T-helper 2 cell treated with Interferon-gamma antibody and Interleukin-4, amounts not matched to agents 100 ng/mL and 5 ng/mL, for 36 hours (primary cell): ENCODE measurements at places on chromosomes 3 and 15. TPM values are rescaled to one million over a fixed set of nuclear protein-coding genes. Genes with fewer than 3 reads are reported as not detected.

Gene APEH
- 108 and 111 TPM in 2 replicates for total RNA-seq

Gene GDPGP1
- 13.1 and 14.5 TPM in 2 replicates for total RNA-seq

Gene ACTC1
- not detected in 2 replicates for total RNA-seq

Gene BFSP2
- 0.36 and 1.0 TPM in 2 replicates for total RNA-seq

Gene GABRR3
- 0.05 TPM in 2 replicates for total RNA-seq

Gene SPATA12
- total RNA-seq: not detected in 2 replicates

Gene CKMT1B
- 0.45 TPM in 1 of 2 replicates, not detected in the other for total RNA-seq

Gene LRRK1
- total RNA-seq: 0.64 and 0.66 TPM in 2 replicates

Gene IL12A
- 4.0 and 4.3 TPM in 2 replicates for total RNA-seq
